ENCODE measurements at places on chromosomes 12 and 14.

GRCh38 chr12:1093166-1093751 lies 102.2 kb downstream of the ERC1 start:
- peak; percentile 11 for DNase-seq

DNA sequence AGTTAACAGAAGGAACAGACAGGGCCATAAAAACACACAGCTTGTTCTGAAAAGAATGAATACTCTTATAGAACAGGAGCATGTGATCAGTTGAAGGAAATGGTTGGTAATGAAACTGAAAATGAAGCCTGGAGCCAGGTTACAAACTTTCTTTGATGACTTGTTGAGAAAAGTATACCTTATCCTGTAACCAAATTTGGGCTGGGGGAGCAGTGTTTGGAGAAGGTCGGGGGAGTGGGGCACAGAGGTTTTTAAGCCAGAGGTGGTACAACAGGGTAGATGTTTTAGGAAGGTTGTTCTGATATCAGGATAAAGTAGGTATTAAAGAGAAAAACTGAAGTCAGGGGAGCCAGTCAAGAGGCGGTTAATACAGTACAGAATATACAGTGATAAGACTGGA lies 8.2 kb downstream of the GOLT1B start:
- DNase-seq, result peak; percentile 9

DNA sequence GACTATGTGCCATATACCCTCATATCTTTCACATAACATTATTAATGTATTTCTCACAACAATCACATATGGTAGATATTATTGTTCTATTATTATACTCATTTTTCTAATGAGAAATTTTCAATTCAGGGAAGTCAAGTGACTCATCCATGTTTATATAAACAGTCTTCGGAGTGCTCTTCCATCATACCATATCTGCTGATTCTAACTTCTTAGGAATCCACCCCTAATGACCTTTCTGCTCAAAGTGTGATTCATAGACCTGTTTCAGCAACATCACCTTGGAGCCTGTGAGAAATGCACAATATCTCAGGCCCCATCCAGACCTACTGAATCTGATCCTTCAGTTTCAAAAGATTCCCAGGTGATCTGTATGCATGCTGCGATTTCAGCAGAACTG lies 39.8 kb upstream of the OVCH1 start:
- DNase-seq, result no peak

GRCh38 chr12:28374556-28374955 lies 184.3 kb downstream of the CCDC91 start:
- DNase-seq, result no peak

DNA sequence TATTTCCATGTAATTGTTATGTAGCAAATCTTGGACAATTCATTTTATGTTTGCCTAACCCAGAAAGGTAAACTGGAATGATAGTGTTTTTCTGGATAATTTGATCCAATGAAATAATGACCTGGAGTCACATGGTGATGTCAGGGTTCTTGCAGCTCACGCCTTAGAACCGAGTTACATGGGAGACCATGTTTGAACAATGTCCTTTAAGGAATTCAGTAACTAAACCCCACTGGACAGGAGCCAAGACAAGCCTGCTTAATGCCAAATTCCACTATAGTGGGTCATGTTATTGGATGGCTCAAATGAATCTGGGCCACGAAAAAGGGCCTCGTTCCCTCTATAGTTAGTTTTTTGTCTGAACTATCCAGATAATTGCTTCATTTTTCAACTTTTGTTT lies 255.8 kb upstream of the HMGA2 start:
- no peak for DNase-seq

GRCh38 chr12:22163594-22163993 lies 117.6 kb downstream of the CMAS start:
- DNase-seq, result no peak

DNA sequence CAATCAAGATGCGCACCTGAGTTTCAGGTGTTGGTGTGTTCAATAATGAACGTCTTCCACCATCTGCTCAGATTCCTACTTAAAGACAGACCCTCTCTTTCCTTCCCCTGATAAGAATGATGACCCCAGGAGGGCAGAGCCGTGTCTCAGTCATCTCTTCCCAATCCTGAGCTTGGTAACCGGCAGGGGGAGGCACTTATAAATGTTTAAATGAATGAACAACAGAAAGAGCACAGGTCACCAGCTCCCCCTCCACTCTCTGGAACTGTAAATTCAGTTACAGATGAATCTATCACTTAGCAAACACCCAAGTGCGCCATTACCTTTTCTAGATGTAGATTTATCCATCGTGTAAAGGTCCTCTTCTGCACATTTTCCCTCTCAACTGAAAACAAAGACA lies 72.4 kb upstream of the DICER1 start:
- DNase-seq, result no peak

- no peak for DNase-seq
These were observed 614.8 kb downstream of the DIO2 start for GRCh38 chr14:79596551-79596950.

DNA sequence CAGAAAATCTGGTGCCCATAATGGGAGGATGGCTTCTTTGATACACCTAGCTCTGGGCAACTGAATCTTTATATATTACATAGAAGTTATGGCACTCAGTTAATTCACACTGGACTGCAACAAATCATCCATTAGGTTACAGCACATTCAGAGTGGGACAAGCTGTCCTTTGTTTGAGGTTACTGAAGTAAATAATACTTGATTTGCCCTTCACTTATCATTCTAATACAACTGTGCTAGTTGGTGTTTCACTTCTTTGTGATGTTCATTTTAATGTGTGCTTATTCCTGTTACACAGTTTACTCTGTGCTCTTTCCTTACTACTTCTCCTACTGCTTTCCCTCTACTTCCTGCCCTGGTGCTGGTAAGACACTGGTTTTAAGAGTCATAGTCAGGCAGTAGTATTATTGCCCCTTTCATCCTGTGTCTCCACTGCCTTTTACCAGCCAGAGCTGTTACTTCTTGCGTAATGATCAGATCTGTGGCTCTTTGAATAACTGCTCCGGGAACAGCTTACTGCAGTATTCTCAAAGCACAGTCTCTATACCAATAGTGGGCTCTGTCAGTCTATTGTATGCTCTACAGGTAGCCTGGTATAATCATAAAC lies 36.4 kb upstream of the GXYLT1 start:
- DNase-seq, result no peak

- DNase-seq, result no peak
These were observed 196.6 kb upstream of the EGLN3 start for GRCh38 chr14:34147461-34147860.

- peak; percentile 89 for DNase-seq
These were observed at the start of gene RAB3IP for GRCh38 chr12:69738351-69739286. RAB3IP (plus strand) TSS chr12:69738860; CDS start chr12:69755409, 16,549 bp downstream.

- no peak for DNase-seq
These were observed 122.8 kb downstream of the VRK1 start for GRCh38 chr14:96920023-96920422.

DNA sequence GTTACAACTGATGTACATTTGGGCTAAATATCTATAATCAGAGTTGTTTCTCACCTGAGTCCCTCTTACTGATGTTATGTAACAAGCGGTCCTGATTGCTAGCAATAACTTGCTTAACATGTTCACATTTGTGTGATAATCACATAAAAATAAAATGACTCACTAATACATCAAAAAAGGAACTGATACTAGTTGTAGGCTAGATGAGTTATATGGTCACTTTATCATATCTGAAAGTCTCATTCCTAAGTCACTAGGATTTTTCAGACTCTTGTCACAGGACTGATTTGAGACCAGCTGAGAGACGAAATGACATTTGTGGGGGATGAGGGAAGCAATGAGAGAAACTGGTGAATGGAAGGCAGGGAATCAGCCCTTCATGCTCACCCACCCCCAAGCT lies 34.3 kb downstream of the NKX2-1 start:
- no peak for DNase-seq

GRCh38 chr14:69291396-69291795 lies 31.4 kb downstream of the GALNT16 start:
- no peak for DNase-seq

DNA sequence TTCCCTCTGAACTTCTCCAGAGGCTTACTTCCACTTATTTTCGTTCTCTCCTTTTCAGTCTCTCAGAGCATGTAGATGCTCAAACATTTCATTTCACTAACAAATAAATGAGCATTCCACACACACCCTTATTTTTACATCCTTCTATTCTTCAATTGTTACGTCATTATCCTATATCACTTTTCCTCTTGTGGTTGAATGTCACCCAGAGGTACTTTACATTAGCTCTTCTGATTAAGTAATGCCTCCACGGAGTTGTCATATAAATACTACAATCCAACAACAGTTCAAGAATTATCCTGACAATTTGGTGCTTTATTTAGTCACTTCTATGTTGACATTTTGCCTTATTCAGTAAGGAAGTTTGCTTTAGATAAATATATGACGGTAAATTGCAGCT lies 18.4 kb downstream of the FAR2 start:
- DNase-seq, result no peak

GRCh38 chr12:122865268-122866231 lies 30.3 kb downstream of the HIP1R start:
- DNase-seq, result no peak

DNA sequence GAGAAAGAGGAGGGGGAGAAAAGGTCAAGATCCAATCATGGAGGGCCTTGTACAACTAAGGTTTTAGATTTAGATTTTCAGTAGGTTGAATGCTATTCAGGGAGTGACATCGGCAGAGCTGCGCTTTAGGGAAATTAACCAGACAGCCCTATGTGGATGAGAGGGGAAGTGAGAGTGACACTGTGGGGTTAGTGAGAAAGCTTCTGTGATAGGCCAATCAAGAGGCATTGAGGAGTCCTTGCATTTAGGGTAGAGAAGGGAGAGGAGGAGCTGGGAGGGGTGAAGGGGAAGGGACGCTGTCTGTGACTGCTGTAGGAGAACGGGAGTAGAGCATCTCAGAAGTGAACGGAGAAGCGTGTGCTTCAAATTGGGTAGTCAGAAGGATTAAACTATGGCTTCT lies 3.4 kb downstream of the HSD17B6 start:
- peak; percentile 53 for DNase-seq

GRCh38 chr12:68109444-68110217 lies 49.9 kb downstream of the IFNG start:
- no peak for DNase-seq

GRCh38 chr12:91958816-91959215 lies 186.8 kb downstream of the BTG1 start:
- DNase-seq, result no peak

- DNase-seq, result no peak
These were observed 642.1 kb downstream of the NOVA1 start for GRCh38 chr14:25955772-25956171.

GRCh38 chr12:88805692-88806091 lies 225.4 kb upstream of the KITLG start:
- DNase-seq, result no peak
